ENCODE measurements at places on chromosomes 11 and 22.

- no peak overlapping the region for H3K4me3 ChIP-seq
- no peak for DNase-seq
- H3K36me3 ChIP-seq: no peaks in the 10 kb centered on the region
- H3K27ac ChIP-seq: no peak overlapping the region
- H3K27me3 ChIP-seq: peaks cover 3% of the 10 kb centered on the region
- H3K4me1 ChIP-seq: no peaks in the 10 kb centered on the region
Measured at GRCh38 chr11:17259519-17259918, 17.0 kb upstream of the NUCB2 start.

DNA sequence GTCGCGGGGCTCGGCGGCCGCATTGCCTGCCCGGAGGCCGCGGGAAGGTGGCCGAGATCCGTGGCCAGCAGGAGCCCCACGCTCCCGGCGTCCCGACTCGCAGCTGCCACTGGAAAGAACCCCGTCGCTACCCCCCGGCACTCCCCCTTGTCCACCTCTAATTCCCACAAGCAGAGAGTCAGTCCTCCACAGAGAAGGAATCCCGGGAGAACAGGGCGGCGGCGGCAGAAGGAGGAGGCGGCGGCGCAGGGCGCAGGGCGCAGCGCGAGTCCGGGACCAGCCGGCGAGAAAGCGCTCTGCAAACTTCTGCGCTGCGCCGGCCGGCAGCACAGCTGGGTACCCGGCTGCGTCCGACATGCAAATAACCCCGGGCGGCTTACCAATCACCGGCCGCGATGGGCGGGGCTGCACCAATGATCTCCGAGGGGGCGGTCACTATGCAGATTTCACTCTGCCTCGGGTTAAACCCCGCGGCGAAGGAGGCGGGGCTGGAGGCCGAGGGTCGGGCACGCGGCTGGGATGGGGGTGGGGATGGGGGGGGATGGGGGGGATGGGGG, at the start of gene ABTB2:
Gene ABTB2 (minus strand): TSS at position 310 of the 557 bp plus-strand sequence.
- peak; percentile 98 for DNase-seq
- peaks cover 7% of the 10 kb centered on the region for H3K36me3 ChIP-seq
- peaks cover 65% of the 10 kb centered on the region for H3K27me3 ChIP-seq
- peaks cover 30% of the 10 kb centered on the region for H3K4me1 ChIP-seq
- no peak within 1 kb of the TSS for H3K27ac ChIP-seq
- peak within 1 kb of the TSS; percentile 82 for H3K4me3 ChIP-seq

DNA sequence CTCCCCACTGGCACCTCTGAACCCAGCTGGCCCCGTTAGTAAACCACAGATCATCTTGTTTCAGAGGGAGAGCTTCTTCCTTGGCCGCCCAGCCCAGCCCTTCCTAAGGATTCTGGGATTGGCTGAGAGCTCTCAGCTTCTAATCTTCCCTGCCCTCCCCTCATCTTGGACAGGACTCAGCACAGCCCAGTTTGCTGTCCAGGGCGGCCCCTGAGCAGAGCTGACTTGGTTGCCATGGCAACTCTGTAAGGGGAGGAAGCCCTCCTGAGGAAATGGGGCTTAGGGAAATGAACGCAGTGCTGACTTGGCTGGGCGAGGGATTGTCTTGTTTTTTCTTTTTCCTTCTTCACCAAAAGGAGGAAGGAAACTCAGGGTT, 4.6 kb downstream of the APOL4 start:
- DNase-seq: no peak
- H3K27me3 ChIP-seq: peaks cover 4% of the 10 kb centered on the region
- H3K27ac ChIP-seq: peak overlapping the region; percentile 29
- no peaks in the 10 kb centered on the region for H3K36me3 ChIP-seq

DNA sequence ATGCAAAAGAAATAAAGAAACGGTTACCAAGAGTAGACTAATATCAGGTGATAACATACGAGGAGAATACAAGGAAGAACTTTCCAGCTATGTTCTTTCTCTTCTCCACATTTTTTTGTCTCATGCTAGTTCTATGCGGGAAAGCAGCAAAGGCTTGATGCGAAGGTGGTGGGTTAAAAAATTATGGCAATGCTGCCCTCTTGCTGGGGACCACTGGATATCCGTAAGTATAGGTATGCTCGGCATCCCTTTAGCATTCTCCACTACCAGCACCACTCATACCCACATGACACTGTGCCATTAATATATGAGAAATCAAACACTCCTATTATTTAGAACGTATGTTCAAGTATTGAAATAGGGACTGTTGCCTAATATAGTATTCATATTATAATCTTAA, 776.4 kb downstream of the LRRC4C start:
- no peaks in the 10 kb centered on the region for H3K27me3 ChIP-seq
- H3K4me1 ChIP-seq: no peaks in the 10 kb centered on the region
- no peak overlapping the region for H3K4me3 ChIP-seq
- H3K36me3 ChIP-seq: no peaks in the 10 kb centered on the region

DNA sequence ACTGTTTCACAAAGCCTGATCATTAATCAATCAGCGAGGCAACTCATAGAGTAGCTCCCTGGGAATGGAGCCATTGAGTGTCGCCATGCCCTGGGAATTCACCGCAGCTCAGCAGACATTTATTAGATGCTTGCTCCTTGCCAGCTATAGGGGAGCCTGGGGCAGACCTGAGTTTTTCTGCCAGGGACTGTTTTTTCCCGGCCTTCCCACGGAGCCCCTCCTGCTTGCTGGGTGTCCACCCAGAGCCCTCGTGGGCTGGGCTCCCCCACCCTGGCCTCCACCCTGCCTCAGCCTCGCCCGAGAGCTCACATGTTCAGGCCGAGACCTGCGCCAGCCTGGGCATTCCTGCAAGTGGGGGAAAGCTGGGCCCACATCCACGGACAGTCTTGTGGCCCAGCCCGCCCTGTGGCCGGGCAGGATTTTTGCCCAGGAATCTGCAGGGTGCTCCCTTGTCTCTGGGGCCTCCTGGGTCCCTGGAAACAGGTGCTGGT, 64.9 kb downstream of the SMIM38 start:
- no peaks in the 10 kb centered on the region for H3K4me1 ChIP-seq
- no peak for DNase-seq
- peaks cover 33% of the 10 kb centered on the region for H3K27me3 ChIP-seq
- H3K27ac ChIP-seq: no peak overlapping the region
- no peak overlapping the region for H3K4me3 ChIP-seq
- peaks cover 7% of the 10 kb centered on the region for H3K36me3 ChIP-seq

DNA sequence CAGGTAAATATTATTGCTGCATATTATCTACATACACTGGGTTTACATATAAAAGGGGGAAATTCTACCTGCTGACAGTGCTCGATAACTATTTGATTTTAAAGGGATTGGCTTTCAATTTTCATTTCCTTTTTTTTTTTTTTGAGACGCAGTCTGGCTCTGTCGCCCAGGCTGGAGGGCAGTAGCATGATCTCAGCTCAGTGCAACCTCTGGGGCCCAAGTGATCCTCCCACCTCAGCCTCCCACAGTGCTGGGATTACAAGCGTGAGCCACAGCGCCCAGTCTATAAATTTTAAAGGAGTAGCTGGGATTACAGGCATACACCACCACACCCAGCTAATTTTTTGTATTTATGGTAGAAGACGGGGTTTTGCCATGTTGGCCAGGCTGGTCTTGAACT, 3.2 kb upstream of the PCF11 start:
- DNase-seq: no peak
- H3K27me3 ChIP-seq: no peaks in the 10 kb centered on the region
- no peak overlapping the region for H3K4me3 ChIP-seq
- H3K27ac ChIP-seq: no peak overlapping the region

GRCh38 chr11:74278721-74279161, 32.7 kb downstream of the P4HA3 start:
- DNase-seq: no peak
- H3K4me1 ChIP-seq: no peaks in the 10 kb centered on the region
- no peak overlapping the region for H3K4me3 ChIP-seq
- no peak overlapping the region for H3K27ac ChIP-seq
- H3K27me3 ChIP-seq: peaks cover 22% of the 10 kb centered on the region
- no peaks in the 10 kb centered on the region for H3K36me3 ChIP-seq

DNA sequence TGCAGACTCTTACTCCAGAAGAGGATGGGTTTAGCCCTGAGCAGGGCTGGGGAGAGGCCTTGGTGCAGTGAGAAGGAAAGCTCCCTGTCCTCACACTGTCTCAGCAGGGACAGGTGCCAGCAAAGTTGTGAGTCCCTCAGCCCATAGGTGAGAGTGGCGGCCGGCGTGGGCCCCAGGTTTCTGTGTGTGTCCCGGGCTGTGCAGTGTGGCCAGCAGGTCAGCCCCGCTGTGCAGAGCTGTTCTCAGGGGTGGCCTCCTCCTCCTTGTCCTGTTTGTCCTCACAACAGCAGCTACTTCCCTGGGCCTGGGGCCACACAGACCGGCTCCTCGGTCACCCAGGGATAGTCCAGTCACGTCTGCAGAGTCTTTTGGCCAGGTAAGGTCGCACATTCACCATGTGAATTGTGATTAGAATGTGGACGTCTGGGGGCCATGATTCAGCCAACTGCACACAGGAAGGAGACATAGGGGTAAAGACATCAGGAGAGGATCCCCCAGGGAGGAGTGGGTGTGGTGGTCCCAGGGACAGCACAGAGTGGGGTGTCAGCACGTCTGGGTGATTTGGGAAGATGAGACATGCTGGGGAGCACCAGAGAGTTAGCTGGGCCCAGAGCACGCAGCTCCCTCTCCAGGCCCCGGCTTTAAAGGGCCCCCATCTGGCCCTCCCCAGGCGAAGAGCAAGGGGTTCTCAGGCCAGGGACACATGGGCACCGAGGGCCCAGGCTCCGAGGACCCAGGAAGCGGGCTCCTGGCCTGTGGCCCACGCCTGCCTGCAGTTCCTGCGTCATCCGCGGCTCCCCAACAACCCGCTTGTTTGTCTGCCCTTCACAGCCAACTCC, 81.6 kb downstream of the MYEOV start:
- no peaks in the 10 kb centered on the region for H3K36me3 ChIP-seq
- H3K4me3 ChIP-seq: no peak overlapping the region
- H3K27me3 ChIP-seq: peaks cover 9% of the 10 kb centered on the region
- no peak for DNase-seq
- no peak overlapping the region for H3K27ac ChIP-seq

DNA sequence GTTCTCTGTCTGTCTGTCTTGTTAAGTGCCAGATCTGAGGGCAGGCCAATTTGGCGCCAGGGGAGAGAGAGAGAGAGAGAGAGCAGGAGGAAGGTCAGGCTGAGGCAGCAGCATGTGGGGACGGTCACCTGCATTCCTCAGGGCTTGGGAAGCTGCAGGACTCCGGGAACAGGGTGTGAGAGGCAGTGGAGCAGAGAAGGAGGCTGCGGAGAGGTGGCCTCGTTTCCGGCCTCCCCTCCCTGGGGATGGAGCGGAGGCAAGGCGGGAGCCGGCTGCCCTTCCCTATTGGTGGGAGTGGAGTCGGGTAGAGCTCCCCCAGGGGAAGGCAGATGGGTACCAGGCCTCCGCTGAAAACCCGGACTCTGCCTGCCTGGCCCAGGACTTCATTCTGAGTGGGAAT, 9.7 kb downstream of the CLMP start:
- no peaks in the 10 kb centered on the region for H3K4me1 ChIP-seq
- no peak for DNase-seq
- no peak overlapping the region for H3K4me3 ChIP-seq
- peaks cover 36% of the 10 kb centered on the region for H3K27me3 ChIP-seq
- no peak overlapping the region for H3K27ac ChIP-seq

DNA sequence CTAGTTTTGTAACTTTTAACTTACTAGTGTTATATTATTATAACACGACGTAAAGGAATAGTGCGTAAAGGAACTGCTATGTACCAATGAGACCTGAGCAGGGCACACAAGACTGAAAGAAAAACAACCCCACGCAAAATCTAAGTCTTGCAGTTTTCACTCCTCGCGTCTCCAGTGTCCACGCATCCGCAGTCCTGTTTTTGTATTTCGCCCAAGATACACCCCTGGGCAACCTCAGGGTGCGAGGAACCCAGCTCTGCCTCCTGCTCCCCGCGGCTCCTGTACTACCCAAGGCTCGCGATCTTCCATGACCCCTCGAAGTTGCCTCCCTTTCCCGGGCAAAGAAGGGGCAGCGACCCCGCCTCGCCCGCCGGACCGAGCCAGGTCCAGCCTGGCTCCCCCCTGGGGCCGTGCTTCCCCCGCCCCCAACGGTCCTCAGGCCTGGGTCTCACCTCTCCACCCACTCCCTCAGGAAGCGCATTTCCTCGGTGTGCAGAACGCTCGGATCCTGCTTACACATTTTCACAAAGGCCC, 393 bp downstream of the ST13 start:
- peak overlapping the region; percentile 99 for H3K27ac ChIP-seq
- H3K27me3 ChIP-seq: no peaks in the 10 kb centered on the region
- peaks cover 28% of the 10 kb centered on the region for H3K4me1 ChIP-seq
- peak overlapping the region; percentile 95 for H3K4me3 ChIP-seq

- H3K4me3 ChIP-seq: no peak overlapping the region
- H3K4me1 ChIP-seq: no peaks in the 10 kb centered on the region
- no peaks in the 10 kb centered on the region for H3K36me3 ChIP-seq
- no peak for DNase-seq
- no peak overlapping the region for H3K27ac ChIP-seq
Measured at GRCh38 chr11:127238321-127238720, 237.8 kb upstream of the KIRREL3 start.

- no peak overlapping the region for H3K4me3 ChIP-seq
- no peak for DNase-seq
- no peak overlapping the region for H3K27ac ChIP-seq
- no peaks in the 10 kb centered on the region for H3K4me1 ChIP-seq
- no peaks in the 10 kb centered on the region for H3K36me3 ChIP-seq
- peaks cover 42% of the 10 kb centered on the region for H3K27me3 ChIP-seq
Measured at GRCh38 chr11:45267052-45267451, 19.1 kb downstream of the SYT13 start.

DNA sequence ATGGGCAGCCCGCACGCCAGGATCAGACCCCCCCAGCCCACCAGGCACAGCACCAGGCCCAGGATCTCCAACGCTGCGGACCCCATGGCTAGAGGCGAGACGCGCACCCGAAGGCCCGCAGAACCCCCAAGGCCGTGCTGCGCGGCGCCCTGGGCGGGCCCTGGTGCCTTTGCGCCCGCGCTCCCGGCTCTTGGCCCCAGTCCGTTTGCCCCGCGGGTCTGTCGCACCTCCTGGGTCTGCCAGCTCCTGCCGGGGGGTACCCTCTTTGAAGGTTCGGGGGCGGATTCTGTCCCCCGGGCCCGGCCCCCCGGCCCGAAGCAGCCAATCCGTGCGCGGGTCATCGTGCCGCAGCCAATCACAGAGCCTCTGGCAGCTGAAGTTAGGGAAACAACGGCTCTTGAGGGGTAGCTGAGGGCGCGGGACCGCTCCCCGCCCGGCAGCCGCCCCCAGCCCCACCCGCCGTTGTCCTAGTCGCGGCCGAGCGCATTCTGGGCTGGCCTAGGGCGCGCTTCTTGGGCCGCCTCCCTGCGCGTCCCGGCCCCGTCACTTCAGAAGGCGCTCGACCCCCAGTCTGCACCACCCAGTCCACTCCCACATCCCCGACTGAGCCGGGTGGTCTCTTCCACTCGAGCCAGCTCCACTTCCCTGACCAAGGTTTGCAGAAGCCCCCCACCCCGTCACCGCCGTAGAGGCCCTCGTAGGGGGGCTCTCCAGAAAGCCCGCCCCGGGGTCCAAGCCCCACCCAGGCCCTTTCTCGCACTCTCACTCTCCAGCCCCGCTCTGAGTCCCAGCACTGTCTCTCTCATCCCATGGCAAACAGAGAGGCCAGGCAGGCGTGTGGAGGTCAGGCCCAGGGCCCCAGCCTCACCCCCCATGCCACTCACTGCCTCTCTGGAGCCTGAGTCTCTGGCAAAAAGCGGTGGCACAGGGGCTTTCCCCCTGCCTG, at the start of gene CLDN5:
Gene CLDN5 (minus strand): TSS at position 241 of the 946 bp plus-strand sequence. CDS start 155 bp downstream, at position 86.
- no peak for DNase-seq
- no peaks in the 10 kb centered on the region for H3K4me1 ChIP-seq
- peaks cover 16% of the 10 kb centered on the region for H3K27me3 ChIP-seq
- no peaks in the 10 kb centered on the region for H3K36me3 ChIP-seq
- H3K4me3 ChIP-seq: no peak within 1 kb of the TSS
- no peak within 1 kb of the TSS for H3K27ac ChIP-seq

- no peak overlapping the region for H3K4me3 ChIP-seq
- H3K36me3 ChIP-seq: peaks cover 22% of the 10 kb centered on the region
- no peak for DNase-seq
- H3K27me3 ChIP-seq: no peaks in the 10 kb centered on the region
Measured at GRCh38 chr11:61310749-61311148, 15.6 kb upstream of the VWCE start.
